ENCODE measurements at places on chromosomes 3 and 15. TPM values are rescaled to one million over a fixed set of nuclear protein-coding genes. Genes with fewer than 3 reads are reported as not detected.

The SEMA3F gene
- 9.1 TPM for total RNA-seq

The SAMD7 gene
- not detected for total RNA-seq

The LYZL4 gene
- total RNA-seq: not detected

The A4GNT gene
- total RNA-seq: not detected

The MITF gene
- total RNA-seq: 10.4 TPM

The SENP7 gene
- 65.9 TPM for total RNA-seq

The LRIG1 gene
- 85.4 TPM for total RNA-seq

The PPCDC gene
- 12.4 TPM for total RNA-seq

The CFAP100 gene
- total RNA-seq: 2.2 TPM

The CCDC191 gene
- total RNA-seq: 5.6 TPM

The ITIH1 gene
- total RNA-seq: not detected

The CPN2 gene
- not detected for total RNA-seq

Measured in spinal cord (tissue), 10 donors.